SJSA1 (cell line): ENCODE measurements at places on chromosomes 3 and 15.

GRCh38 chr15:34366271-34367065, 528 bp downstream of the LPCAT4 start:
- peak overlapping the region; percentile 80 for H3K4me3 ChIP-seq
- peaks cover 20% of the 10 kb centered on the region for H3K4me1 ChIP-seq
- no peak overlapping the region for H3K27ac ChIP-seq
- peak; percentile 65 for DNase-seq
- H3K27me3 ChIP-seq: no peaks in the 10 kb centered on the region
- H3K36me3 ChIP-seq: peaks cover 23% of the 10 kb centered on the region

DNA sequence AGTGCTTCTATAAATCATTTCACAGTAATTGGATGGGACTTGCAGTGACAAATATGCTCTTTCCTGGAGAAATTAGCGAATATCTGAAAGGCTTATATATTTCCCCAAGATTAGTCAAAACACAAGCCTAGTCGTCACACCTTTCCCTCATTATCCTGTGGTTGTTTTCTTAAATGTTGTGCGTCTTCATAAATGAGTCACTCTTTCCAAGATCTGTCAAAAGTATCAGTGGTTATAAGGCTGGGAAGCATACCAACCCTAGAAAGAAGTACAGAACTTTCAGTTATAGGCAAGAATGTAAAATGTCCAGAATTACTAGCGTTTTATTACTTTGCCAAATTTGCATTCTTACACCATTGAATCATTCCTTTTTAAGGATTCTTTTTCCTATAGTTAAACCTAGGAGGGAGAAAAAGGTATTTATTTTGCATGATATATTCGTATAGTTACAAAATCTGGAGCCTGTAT, 33.6 kb downstream of the TMEM212 start:
- H3K4me3 ChIP-seq: no peak overlapping the region
- H3K4me1 ChIP-seq: peaks cover 75% of the 10 kb centered on the region
- DNase-seq: peak; percentile 78
- no peaks in the 10 kb centered on the region for H3K36me3 ChIP-seq

- DNase-seq: no peak
- H3K36me3 ChIP-seq: no peaks in the 10 kb centered on the region
- no peaks in the 10 kb centered on the region for H3K27me3 ChIP-seq
Observed at GRCh38 chr15:62985768-62986167, 56.8 kb upstream of the TPM1 start.

DNA sequence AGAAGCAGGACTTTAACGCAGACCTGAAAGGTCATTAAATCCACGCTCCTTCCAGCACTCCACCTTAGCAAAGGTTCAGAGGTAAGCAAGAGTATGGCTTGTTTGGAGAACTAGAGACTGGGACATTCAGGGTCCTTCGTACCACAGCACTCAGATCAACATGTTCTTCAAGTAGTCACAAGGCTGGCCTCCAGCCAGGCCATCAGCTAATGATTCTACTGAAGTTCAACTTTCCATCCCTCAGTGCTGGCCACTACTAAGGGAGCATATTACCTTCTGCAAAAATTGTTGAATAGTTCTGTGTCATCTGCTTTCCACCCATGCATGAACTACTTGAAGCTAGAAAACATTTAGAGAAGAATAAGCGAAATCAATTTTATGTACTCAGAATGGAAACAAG, 17.6 kb downstream of the CD200R1L start:
- no peaks in the 10 kb centered on the region for H3K4me1 ChIP-seq
- no peaks in the 10 kb centered on the region for H3K36me3 ChIP-seq
- H3K4me3 ChIP-seq: no peak overlapping the region
- H3K27me3 ChIP-seq: no peaks in the 10 kb centered on the region
- DNase-seq: no peak

- H3K4me3 ChIP-seq: no peak overlapping the region
- no peak for DNase-seq
- peaks cover 11% of the 10 kb centered on the region; the same call in 1 of the 2 replicates for H3K36me3 ChIP-seq
- H3K4me1 ChIP-seq: no peaks in the 10 kb centered on the region
- no peaks in the 10 kb centered on the region for H3K27me3 ChIP-seq
Observed at GRCh38 chr15:76239786-76240185, 71.5 kb downstream of the ETFA start.

DNA sequence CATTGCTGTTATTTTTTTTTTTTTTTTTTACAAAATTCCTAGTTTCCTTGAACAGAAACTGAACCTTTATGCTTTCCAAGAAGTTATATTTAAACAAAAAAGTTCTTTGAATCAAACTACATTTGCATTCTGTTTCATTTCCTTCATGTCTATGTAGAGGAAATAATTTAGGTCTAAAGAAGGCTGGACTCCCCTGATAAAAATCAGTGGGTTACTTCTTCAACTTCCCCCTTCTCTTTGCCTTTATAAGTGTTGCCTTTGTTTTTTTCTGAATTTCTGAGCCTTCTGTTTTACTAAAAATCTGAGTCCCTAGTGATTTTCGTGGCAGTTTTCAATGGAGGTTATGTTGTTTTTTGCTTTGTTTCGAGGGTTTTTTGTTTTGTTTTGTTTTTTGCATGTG, 152.8 kb downstream of the CHDH start:
- no peak overlapping the region for H3K4me3 ChIP-seq
- no peak for DNase-seq
- no peak overlapping the region for H3K27ac ChIP-seq
- no peaks in the 10 kb centered on the region for H3K27me3 ChIP-seq
- H3K36me3 ChIP-seq: no peaks in the 10 kb centered on the region

DNA sequence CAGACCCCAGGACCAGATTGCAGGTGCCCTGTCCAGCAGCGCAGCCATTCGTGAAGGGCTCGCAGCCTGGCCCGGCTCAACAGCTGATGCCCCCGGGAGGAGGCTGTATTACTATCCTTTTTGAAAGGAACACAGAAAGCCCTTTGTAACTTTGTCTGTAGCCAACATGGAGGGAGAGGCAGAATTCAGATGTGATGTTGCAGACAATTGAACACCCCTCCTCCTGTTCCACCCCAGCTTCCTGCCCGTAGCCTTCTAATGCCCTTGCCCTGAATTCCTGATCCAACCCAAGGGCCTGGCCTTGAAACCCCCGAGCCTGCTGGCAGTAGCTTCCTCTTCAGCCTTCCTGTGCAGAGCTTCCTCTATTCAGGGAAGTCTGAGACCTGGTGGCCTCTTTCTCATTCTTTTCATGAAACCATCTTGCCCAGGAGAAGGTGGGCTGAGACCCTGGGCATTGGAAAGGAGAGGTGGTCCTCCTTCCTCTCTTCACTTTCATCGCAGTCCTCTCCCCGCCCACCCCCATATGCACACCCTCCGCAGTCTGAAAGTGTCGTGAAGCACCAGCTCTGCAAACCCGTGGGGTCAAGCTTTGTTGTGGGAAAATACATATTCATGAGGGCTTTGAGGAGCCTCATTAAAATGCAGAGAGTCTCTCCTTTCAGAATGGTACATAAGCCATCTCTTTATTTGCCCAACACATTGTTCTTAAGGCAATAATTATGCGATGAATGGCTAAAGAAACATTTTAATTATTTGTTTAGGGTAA, 109.2 kb downstream of the APBA2 start:
- no peak for DNase-seq
- no peaks in the 10 kb centered on the region for H3K27me3 ChIP-seq
- H3K36me3 ChIP-seq: no peaks in the 10 kb centered on the region; the same call in 1 of the 2 replicates
- no peak overlapping the region for H3K4me3 ChIP-seq

DNA sequence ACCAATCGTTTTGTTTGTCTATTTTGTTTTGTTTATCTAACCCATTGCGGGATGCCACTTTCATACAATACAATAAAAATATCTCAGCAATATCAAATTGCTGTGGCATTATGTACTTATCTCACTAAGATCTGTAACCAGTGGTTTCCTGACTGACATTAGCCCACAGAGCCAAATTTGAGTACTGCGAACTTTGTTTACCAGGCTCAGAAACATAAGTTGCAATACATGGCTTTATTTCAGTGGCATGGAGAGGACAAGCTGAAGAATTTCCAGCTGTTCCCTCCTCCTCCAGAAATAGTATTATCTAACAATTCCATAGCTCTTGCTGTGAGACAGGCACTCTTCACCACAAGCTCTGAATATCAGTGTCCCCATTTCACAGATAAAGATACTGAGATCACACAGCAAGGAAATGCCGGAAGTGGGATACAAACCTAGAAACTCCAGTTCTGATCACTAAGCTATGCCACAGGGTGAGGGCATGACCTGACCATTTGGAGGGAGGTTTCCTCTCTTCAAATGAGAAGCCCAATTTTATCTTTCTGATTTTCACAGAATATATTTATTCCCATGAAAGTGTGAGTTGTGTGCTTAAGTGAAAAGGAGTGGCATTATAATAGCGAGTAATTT, 469.9 kb upstream of the CBLB start:
- DNase-seq: no peak
- H3K36me3 ChIP-seq: no peaks in the 10 kb centered on the region
- no peaks in the 10 kb centered on the region for H3K27me3 ChIP-seq
- no peaks in the 10 kb centered on the region; the same call in 1 of the 2 replicates for H3K4me1 ChIP-seq
- no peak overlapping the region for H3K27ac ChIP-seq
- no peak overlapping the region for H3K4me3 ChIP-seq

- no peaks in the 10 kb centered on the region for H3K27me3 ChIP-seq
- H3K4me1 ChIP-seq: peaks cover 52% of the 10 kb centered on the region
- H3K4me3 ChIP-seq: no peak overlapping the region
- H3K36me3 ChIP-seq: no peaks in the 10 kb centered on the region
- DNase-seq: peak; percentile 67
Observed at GRCh38 chr3:129228891-129229585, 20.4 kb upstream of the COPG1 start.

- no peak overlapping the region for H3K27ac ChIP-seq
- no peak overlapping the region for H3K4me3 ChIP-seq
- H3K4me1 ChIP-seq: no peaks in the 10 kb centered on the region
- H3K27me3 ChIP-seq: no peaks in the 10 kb centered on the region
- DNase-seq: no peak
Observed at GRCh38 chr3:72614394-72615074, 233.7 kb downstream of the SHQ1 start.

GRCh38 chr15:88915354-88915753, 2.2 kb upstream of the MFGE8 start:
- no peak overlapping the region for H3K27ac ChIP-seq
- H3K27me3 ChIP-seq: no peaks in the 10 kb centered on the region
- no peak overlapping the region for H3K4me3 ChIP-seq
- H3K4me1 ChIP-seq: peaks cover 47% of the 10 kb centered on the region

GRCh38 chr3:137294839-137295238, 337.1 kb downstream of the IL20RB start:
- DNase-seq: no peak
- no peaks in the 10 kb centered on the region for H3K27me3 ChIP-seq
- no peaks in the 10 kb centered on the region for H3K36me3 ChIP-seq

- H3K27ac ChIP-seq: no peak overlapping the region
- H3K4me3 ChIP-seq: no peak overlapping the region
- H3K4me1 ChIP-seq: no peaks in the 10 kb centered on the region
- no peak for DNase-seq
Observed at GRCh38 chr3:5581743-5582142, 394.2 kb downstream of the EDEM1 start.

GRCh38 chr3:37814547-37814946, 47.1 kb upstream of the CTDSPL start:
- H3K4me3 ChIP-seq: no peak overlapping the region
- no peaks in the 10 kb centered on the region for H3K27me3 ChIP-seq
- H3K36me3 ChIP-seq: no peaks in the 10 kb centered on the region
- DNase-seq: no peak

- H3K4me1 ChIP-seq: peaks cover 13% of the 10 kb centered on the region
- no peak for DNase-seq
- H3K27ac ChIP-seq: no peak overlapping the region
- no peak overlapping the region for H3K4me3 ChIP-seq
- H3K36me3 ChIP-seq: no peaks in the 10 kb centered on the region
Observed at GRCh38 chr3:66142079-66142478, 78.7 kb upstream of the SLC25A26 start.

- H3K27ac ChIP-seq: no peak overlapping the region
- no peaks in the 10 kb centered on the region for H3K36me3 ChIP-seq
- H3K27me3 ChIP-seq: no peaks in the 10 kb centered on the region
- H3K4me3 ChIP-seq: no peak overlapping the region
Observed at GRCh38 chr3:110620118-110620517, 451.5 kb upstream of the NECTIN3 start.

- no peaks in the 10 kb centered on the region for H3K36me3 ChIP-seq
- no peaks in the 10 kb centered on the region for H3K27me3 ChIP-seq
- no peak for DNase-seq
- H3K4me3 ChIP-seq: no peak overlapping the region
Observed at GRCh38 chr3:86175051-86175536, 815.9 kb downstream of the VGLL3 start.

DNA sequence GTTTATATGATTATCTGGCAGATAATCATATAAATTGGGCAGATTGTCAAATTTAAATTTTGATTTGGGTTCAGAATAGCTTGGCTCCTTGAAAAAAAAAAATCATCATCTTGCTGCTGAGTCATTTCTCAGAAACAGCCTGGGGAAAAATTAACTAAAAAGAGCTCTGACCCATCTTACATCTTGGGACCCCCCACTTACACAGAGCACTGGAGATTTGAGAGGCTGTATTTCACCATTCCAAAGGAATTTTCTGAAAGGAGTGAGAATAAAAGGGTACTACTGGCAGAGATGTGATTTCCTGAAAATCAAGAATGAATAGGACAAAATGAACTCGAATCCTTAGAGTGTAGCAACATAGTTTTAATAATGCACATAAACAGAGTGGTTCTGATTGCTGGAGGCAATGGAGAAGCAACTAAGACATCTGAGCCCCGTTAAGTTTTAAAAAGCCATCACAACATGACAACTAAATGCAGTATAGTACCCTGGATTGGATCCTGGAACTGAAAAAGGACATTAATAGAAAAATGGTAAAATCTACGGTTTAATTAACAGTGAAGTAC, 97.5 kb downstream of the RFTN1 start:
- peak overlapping the region; percentile 16 for H3K27ac ChIP-seq
- 0 out of 2 replicates have a peak, but pooled peaks cover 4% of the 10 kb centered on the region for H3K36me3 ChIP-seq
- peaks cover 31% of the 10 kb centered on the region for H3K4me1 ChIP-seq
- no peaks in the 10 kb centered on the region for H3K27me3 ChIP-seq
- H3K4me3 ChIP-seq: no peak overlapping the region

DNA sequence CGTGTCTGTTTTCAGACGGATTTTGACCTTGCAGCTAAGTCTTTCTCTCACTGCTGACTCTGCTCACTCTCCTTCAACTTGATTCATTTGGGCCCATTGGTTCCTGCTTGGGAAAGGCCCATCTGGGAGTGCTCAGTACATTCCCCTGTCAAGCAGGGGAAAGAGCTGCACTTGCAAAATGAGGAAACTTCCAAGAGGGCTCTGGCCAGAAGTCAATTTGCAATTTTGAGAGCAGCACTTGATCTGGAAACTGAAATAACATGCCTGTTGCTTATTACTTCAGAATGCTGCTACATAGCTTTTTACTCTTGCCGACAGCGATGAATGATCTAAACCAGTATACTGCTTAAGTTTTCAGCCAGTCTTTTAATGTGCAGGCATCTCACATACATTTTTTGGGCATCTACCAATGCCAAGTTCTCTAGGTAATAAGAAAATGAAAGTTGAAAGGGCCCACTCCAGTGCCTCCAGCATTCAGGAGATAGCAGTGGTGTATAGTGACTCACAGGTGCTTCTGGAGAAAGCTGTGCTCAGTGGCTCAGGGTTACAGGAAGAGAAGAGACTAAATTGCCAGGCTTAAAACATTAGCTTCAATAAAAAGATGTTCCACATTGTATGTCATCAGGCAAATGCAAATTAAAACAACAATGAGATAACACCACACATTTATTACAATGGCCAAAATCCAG, 70.1 kb upstream of the RORA start:
- no peak for DNase-seq
- no peaks in the 10 kb centered on the region for H3K36me3 ChIP-seq
- no peaks in the 10 kb centered on the region for H3K27me3 ChIP-seq
- no peak overlapping the region for H3K4me3 ChIP-seq
- H3K27ac ChIP-seq: no peak overlapping the region

- no peak overlapping the region for H3K4me3 ChIP-seq
- no peak overlapping the region for H3K27ac ChIP-seq
Observed at GRCh38 chr15:67358812-67359211, 104.2 kb downstream of the IQCH start.

- DNase-seq: no peak
- H3K36me3 ChIP-seq: peaks cover 12% of the 10 kb centered on the region
- no peak overlapping the region for H3K27ac ChIP-seq
- peaks cover 33% of the 10 kb centered on the region for H3K4me1 ChIP-seq
Observed at GRCh38 chr3:11173828-11174465, 19.7 kb downstream of the HRH1 start.
